Activated T-helper 1 cell treated with Interleukin-2 at 50 U/mL for 16 hours (primary cell): ENCODE measurements at places on chromosomes 16 and 17.
A peak's percentile ranks its signal among the peaks of the same experiment; 100 is the strongest.

GRCh38 chr16:35908942-35909341 lies 2449.5 kb downstream of the TP53TG3F start:
- no peak for DNase-seq

GRCh38 chr16:53805752-53806151 lies 101.8 kb downstream of the FTO start:
- no peak for DNase-seq

- DNase-seq = no peak
These were observed at the start of gene ST6GALNAC2 for GRCh38 chr17:76585649-76586593. TSS of gene ST6GALNAC2 (minus strand) at chr17:76585860. CDS start at chr17:76585808, 52 bp downstream.

- DNase-seq = no peak
These were observed 22.7 kb downstream of the NXN start for GRCh38 chr17:956905-957304.

GRCh38 chr17:42142371-42142896 lies 12.4 kb downstream of the RAB5C start:
- DNase-seq = no peak

DNA sequence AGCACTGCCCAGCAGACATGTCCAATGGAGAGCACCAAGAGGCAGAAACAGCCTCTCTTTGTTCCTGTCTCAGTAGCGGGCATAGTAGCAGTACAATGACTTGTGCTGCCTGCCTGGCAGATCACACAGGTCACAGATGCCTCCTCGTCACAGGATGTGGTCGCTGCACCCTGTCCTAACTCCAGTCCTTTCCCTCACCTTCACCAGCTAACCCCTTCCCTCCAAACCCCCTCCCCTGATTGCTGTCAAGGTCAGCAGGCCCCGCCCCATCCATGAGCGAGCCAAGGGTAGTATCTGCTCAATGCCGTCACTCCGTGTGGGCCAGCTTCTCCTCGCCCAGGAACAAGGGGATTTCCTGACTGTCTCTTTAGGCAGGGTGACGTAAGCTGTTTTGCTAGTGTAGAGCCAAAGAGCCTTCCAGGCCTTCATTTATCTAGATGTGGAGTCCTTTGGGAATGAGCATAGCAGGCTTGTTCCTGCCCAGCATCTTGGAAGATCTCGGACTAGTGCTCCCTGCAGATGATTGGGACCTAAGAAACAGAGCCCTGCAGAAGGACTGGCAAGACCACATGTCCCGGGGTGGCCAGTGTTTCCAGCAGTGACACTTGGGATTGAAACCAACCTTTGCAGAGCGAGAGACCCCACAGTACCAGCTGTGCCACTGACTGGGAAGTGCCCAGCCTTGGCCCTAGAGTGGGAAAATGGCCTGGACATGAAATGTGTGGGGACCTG lies 75.9 kb upstream of the TNRC6C start:
- peak; percentile 68 for DNase-seq

- DNase-seq = peak; percentile 77
These were observed at the start of gene KIF18B for GRCh38 chr17:44947461-44948314. TSS of gene KIF18B (minus strand) at chr17:44947773. CDS start at chr17:44936344, 11,429 bp downstream.

DNA sequence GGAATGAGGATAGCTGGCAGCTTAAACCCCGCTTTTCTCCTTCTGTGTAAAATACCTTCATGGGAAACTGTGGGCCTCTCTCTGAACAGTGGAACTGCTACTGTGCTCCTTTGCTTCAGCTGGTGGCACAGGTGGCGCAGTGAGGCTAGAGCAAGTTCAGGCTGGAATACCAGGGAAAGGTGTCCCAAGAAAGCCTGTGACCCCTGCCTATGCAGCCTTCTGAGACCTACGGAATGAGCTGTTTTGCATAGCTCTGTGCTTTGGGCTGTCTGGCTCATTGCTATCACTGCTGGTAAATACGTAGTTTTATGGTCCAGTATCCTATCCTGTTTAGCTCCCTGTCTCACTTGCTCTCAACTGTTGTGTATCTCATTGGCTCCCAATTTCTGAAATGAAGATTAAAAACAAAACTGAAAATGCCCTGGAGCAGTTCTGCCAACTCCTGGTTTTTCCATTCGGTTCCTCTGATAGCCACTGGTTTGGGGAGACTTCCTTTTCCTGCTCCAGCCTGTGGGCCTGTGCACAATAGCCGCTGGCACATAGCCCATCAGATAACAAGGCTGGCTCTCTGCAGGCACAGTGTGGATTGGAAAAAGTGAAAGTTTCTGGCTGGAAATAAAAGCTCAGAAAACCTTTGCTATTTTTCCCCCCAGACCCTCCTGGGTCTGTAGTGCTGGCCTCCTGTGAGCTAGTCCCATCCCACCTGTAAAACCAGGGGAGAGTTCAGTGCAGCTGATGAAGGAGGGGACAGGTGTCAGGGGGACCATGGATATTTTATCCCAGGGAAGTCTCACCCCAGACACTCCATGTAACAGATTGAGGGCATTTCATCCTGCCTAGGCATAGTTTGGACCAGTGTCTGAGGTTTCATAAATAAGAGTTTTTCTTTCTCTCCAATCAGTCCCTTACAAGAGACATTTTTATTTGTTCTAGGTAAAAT lies 24.0 kb downstream of the LIMD2 start:
- no peak for DNase-seq

- no peak for DNase-seq
These were observed 130.2 kb downstream of the ABCC6 start for GRCh38 chr16:16092925-16093627.

DNA sequence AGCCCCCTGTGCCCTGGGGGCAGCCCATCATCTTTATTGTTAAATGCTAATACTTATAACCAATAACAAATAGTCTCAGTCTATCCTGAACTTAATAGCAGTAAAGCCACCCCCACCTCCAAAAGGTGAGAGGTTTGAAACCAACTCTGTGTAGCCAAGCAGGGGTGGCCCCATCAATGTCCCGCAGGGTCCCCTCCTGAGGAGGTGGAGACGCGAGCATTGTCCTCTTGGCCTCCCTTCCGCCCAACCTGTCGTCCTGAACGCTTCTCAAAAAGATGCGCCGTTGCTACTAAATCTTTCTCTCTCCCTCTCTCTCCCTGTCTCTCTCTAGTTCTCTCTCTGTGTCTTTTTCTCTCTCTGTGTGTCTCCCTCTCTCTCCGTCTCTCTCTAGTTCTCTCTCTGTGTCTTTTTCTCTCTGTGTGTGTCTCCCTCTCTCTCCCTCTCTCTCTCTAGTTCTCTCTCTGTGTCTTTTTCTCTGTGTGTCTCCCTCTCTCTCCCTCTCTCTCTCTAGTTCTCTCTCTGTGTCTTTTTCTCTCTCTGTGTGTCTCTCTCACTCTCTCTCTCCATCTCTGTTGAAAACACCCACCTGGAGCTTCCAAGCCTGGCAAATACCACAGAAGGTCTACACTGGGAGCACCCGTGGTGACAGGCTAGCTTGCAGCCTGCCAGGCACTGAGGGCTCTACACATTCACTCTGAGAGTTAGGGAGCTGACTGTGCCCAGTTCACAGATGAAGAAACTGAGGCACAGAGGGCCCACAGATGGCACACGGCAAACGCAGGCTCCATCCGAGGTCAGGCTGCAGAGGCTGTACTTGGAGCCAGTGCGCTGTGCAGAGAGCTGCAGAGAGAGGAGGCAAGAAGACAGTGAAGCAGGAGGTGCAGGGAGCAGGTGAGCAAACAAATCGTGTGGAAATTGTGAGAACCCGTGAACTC lies 185.9 kb downstream of the C16orf95 start:
- DNase-seq = no peak

DNA sequence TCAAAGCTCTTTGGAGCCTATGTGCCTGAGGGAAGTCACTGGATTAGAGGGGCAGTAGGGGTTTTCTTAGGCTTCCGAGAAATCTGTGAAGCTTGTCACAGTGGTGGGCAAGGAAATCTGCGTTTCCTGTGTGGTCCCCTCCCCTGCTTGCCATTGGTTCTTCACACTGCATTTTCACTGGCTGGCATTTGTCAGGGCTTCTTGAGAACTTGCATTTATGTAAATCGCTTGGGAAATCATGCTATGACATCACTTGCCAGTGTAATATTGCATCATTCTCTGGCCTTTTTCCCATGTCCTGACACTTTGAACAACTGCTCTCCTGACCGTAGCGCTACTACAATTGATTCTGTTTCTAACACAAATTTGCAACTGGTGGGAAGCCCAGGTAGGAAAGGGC lies 1.8 kb downstream of the CACNG3 start:
- no peak for DNase-seq

- DNase-seq = no peak
These were observed 1.8 kb downstream of the ZNF23 start for GRCh38 chr16:71460236-71460635.

DNA sequence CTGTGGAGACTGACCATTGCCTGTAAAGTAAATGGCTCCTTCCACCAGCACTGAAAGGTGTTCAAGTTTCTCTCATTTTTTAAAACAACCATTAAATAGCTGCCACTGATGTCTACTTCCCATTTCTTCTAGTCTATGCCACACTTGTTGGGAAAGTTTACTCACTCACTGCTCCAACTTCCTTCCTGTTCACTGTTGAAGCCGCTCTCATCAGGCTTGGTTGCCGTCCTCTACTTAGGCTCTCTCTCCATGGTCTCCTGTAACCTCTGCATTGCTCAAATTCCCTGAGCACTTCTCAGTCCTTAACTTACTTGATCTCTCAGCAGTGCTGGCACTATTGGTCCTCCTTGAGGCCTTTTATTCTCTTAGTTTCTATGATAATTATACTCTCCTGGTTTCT lies 32.4 kb downstream of the SNX11 start:
- no peak for DNase-seq

DNA sequence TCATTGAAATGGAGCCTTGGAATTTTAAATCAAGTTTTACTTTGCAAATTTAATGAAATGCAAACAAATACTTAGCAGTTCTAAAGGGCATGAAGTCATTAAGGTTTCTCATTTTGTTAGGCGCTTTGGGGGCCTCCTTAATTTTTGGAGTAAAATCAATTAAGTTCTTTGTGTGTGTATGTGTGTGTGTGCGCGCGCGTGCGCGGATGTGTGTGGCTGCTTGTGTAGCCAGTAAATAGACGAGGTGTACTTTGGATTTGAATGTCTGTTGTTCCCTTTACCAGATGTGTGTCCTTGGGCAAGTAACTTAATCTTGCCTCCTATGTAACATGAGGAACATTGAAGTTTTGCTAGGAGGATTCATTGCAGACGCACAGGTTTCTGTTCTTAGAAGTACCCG lies 1051.4 kb upstream of the EEF2KMT start:
- DNase-seq = no peak

- peak; percentile 62 for DNase-seq
These were observed 265.1 kb downstream of the PRKCA start for GRCh38 chr17:66567234-66568170.

DNA sequence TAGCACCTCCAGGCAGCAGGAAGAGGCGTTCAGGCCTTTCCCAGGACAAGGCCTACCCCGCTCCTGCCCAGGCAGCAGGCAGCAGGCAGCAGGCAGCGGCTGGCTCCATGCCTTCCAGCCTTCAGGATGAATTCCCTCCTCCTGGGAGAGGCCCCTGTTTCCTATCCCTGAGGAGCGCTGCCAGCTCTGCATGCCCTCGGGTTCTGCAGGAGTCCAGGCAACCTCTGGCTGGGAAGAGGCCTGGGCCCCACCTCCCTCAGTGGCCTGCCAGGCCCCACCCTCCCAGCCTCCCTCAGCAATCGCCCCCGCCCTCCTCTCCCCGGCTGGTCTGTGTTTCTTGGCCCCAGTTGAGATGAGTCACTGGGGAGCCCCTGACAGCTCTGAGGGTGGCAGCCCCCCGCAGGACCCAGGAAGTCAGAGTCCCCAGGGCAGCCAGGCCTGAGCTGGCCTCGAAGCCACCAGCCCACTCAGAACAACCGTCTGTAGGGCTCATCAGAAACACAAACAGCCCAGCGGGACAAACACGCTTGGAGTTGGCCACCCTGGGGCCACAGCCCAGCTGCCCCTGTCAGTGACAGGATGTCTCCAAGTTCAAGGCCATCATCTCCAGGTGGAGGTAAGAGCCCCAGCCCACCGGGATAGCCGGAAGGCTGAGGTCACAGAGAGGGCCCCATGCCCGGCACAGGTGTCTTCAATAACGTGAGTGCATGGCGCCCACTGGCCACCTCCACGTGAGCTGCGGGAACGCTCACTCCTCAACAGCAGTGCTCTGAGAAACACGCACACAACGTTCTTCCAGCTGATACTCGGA lies 39.5 kb upstream of the CIBAR2 start:
- DNase-seq = no peak

- peak; percentile 77 for DNase-seq
These were observed 5.3 kb upstream of the CDR2L start for GRCh38 chr17:74981979-74982662.

DNA sequence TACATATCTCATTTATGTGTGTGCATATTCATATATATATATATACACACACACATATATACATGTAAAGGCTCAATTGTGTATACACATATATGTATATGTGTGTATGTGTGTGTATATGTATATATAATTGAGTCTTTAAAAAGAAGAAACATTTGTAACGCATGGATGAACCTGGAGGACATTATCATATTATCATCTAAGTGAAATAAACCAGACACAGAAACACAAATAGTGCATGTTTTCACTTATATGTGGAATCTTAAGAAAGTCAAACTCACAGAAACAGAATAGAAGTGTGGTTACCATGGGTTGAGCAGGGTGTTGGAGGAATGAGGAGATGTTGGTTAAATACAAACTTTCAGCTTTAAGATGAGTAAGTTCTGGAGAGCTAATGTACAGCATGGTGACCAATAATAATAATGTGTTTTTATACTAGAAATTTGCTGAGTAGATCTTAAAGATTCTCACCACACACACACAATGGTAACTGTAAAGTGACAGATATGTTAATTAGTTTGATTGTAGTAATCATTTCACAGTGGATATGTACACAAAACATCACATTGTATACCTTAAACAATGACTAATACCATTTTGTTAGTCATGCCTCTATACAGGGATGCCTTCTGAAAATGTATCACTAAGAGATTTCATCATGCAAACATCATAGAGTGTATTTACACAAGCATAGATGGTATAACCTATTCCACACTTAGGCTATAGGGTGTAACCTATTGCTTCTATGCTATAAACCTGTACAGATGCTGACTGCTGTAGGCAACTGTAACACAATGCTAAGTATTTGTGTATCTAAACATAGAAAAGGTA lies 132.6 kb upstream of the CACNG5 start:
- no peak for DNase-seq

GRCh38 chr17:79754370-79754769 lies 23.6 kb upstream of the CBX2 start:
- no peak for DNase-seq

DNA sequence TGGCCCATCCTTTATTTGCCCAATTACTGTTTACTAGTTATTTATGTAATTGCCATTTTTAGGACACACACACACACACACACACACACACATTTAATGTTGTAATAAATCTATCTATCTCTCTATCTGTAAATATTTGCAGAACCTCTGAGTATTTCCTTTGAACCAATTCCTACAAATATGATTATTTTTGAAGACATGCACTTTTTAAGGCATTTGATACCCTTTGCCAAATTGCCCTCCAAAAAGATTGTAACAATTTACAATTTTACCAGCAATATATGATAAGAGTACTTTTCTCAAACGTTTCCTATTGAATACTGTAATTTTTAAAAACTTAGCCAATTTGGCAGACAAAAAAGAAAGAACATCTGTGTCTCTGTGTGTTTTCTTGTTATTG lies 143.8 kb upstream of the FOXF1 start:
- DNase-seq = no peak

GRCh38 chr17:81863123-81863675 lies 2.9 kb upstream of the P4HB start:
- DNase-seq = no peak

GRCh38 chr16:85927371-85927770 lies 28.4 kb downstream of the IRF8 start:
- no peak for DNase-seq
